ENCODE measurements at places on chromosomes 12 and 14. TPM values are rescaled to one million over a fixed set of nuclear protein-coding genes. Genes with fewer than 3 reads are reported as not detected.

KRT79 gene
- not detected for total RNA-seq

GRCh38 chr12:78209846-78210505 is 379.3 kb downstream of the NAV3 start:
- DNase-seq = no peak

EMP1 gene
- 44.5 TPM for total RNA-seq

- no peak for DNase-seq
Measured at GRCh38 chr12:119828300-119828699, 48.8 kb downstream of the CIT start.

OR6J1 gene
- total RNA-seq = not detected

GRCh38 chr12:52238916-52239646 is 6.0 kb downstream of the KRT7 start:
- no peak for DNase-seq

KLRK1 gene
- total RNA-seq = not detected

Data from H4 (cell line).